ENCODE measurements at places on chromosomes 13 and 19.

DNA sequence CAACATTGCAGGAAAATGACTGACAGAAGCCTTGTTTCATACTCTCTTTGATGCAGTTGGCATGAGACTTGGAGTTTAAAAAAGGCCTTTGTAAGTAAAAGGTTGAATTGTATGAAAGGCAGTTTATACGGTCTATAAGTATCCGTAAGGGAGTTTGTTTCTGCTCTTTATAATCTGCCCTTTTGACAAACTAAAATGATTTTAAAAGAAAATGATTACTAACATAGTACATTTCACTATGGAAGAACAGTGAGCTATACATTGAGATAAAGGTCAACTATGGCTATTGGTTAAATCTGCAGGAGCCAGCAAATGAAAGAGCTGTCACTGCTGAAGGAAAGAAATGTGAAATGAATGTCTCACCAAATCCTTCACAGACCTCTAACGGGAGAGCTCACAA is 296.1 kb upstream of the SLITRK6 start:
- DNase-seq = no peak

DNA sequence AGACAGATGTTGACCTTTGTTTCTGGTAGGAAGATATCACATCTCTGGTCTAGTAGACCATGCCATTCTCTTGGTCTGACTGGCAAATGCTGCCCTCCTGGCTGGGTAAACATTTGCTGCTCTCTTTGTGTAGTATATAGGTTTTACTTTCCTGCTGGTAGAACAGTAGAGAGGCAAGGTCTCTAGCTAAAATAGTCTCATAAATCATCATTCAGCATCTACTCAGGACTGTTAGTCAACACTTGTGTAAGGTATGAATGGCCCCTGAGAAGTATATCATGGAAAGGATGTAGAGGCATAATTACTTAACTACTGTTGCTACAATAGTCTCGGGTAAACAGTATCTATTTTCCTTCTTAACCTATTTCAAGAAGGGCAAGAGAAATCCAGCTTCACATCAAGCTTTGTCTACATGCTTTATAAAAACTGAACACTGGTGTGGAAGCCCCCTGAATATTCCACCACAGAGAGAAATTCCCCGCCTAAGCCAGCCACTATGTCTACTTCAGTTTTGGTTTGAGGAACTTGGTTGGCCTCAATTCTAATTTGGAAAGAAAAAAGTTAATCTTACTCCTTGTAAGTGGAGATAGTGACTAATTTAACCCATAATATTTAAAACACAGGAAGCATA is 18.4 kb upstream of the MYCBP2 start:
- no peak for DNase-seq

- DNase-seq = no peak
Measured at GRCh38 chr13:62014299-62014698, 598.6 kb upstream of the PCDH20 start.

GRCh38 chr19:33434886-33435705 is 61.6 kb downstream of the CEBPG start:
- DNase-seq = no peak

- no peak for DNase-seq
Measured at GRCh38 chr19:39968789-39969188, 2.2 kb upstream of the PSMC4 start.

DNA sequence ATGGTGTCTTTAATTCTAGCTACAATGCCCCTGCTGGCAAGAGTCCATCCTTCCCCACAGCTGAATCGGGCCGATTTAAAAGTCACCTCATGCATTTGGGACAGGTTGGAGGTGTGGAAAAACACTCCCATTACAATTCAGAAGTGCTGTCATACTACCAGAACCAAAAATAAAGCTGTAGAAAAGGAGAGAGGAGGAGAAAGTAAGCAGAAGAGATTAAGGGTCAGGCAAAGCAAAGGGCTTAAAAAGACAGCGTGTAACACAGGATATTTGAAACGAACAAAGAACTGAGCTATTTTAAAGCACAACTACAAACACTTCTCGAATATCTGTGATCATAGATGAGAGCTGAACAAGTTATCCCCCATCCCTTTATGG is 90.4 kb downstream of the FGF14 start:
- no peak for DNase-seq

- DNase-seq = no peak
Measured at GRCh38 chr13:110278859-110279258, 28.1 kb downstream of the COL4A1 start.

DNA sequence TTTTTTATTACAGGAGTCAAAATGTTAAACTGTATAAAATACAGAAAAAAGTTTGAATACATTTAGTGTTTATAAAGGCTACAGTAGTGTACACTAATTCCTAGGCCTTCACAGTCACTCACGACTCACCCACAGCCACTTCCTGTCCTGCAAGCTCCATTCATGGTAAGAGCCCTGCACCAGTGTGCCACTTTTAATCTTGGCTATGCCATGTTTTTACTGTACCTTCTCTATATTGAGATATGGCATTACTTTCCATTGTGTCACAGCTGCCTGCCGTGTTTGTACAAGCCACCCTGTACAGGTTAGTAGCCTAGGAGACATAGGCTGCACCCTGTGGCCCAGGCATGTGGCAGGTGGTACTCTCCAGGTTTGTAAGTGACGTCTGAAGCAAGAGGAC is 32.1 kb downstream of the C1QTNF9 start:
- DNase-seq = no peak

GRCh38 chr19:47419030-47419783 is at the start of gene MEIS3:
TSS of gene MEIS3 (minus strand) at chr19:47419527. CDS start at chr19:47419081, 446 bp downstream.
- DNase-seq = no peak

DNA sequence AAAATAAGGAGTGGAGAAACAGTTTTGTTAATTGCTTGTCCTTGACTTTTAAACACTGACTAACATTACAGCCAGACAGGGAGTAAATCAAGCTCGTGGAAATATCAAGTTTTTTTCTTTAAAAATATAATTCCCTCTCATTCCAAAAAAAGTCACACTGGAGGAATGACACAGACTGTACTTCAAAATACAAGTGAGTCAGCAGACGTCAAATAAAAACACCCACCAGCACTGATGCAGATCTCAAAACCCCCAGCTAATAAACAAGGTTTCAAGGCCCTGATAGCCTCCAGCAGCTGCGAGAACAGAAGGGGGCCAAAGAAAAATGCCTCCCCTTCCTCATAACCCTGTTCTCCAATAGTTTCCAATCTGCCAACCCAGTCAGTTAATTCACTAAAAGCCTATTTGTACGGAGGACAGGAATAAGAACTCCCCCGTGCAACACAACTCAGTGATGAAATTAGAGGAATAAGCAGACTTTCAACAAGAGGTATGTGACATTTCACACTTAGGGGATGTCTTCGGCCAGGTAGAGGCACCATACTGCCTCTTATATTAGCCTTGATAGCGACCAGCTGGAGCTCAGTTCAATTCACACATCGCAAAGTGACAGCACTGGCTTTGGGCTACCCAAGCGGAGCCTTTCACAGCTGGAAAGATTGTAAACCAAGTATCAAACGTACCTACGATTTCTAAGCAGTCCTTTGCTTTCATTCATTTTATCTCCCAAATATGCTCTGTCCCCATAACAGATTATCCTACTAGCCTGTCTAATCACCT is 561.0 kb upstream of the KLF12 start:
- no peak for DNase-seq

DNA sequence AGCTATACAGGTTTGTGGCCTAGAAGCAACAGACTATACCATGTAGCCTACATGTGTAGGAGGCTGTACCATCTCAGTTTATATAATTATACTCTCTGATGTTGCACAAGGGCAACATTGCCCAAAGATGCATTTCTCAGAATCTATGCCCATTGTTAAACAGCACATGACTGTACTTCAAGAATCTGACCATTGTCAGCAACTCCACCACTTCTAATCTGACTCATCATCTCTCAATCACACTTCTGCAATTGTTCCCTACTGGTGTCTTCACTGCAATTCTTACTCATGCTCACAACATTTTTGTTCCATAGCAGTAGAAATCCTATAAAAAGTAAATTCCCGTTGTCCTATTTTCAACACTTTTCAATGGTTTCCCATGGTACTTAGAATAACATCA is 63.9 kb upstream of the ATXN8OS start:
- DNase-seq = no peak

DNA sequence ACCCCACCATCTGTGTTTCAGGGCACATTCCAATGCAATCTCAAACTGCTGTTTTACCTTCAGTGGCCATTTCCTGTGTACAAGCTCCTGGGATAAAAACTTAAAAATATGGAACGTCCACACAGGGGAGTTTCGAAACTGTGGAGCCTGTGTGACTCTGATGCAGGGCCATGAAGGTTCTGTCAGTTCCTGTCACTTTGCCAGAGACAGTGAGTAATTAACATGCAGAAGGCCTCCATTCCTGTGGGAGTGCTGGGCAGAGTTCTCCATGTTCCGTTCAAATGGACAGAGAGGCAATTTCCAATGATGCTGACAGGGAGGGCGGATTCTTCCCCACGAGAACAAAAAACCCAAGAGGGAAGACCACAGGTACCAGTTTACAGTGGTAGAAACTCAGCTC is 24.4 kb downstream of the WDR88 start:
- DNase-seq = no peak

DNA sequence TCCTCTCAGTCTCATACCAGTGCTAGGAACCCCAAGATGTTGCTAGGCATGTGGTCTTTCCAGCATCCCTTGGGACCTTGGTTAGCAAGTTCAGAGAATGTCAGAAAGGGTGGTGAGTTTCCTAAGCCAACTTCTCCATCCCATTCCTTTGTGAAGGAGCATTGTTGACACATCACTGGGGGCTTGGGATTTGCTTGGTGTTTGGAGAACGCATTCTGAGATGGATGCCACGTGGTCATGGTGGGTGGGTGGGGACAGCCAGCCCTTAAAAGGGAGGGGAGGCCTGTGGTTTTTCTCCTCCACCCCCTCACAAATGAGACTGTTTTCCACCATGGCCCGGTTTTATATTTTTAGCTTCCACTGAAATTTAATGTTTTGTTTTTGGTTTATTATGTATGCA is 83.3 kb upstream of the ZNF536 start:
- no peak for DNase-seq

DNA sequence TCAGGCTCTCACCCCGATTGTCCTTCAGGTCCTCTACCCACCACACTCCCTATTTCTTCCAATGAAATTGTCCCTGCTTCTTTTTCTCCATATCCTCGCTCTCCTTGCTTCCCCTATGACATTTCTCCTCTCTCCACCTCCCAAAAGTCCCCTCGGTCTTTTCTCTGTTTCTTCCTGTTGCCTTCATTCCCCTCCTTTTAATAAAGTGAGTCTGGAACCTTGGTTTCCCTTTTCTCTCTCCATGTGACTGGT is 676 bp upstream of the ZNF574 start:
- no peak for DNase-seq

DNA sequence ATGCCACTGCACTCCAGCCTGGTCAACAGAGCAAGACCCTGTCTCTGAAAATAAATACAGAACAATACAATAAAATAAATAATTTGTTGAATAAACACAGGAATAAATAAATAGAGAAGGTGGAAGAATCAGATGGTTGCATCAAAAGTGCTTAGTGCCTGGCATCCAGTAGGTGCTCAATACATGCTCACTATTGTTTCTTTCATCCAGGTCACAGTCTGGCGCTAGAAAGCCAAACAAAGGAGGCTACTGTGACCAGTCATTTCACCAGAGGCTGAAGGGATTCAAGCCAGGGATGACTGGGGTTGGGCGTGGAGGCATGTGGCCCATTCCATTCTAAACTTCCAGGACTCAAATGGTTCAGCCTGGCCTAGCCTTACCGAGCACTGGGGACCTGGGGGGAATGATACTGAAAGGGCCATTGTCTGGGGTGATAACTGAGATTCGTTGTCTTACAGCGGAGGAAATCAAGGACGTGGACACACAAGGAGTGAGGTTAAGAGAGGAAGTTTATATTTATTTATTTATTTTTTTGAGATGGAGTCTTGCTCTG is 3.6 kb upstream of the NDUFB7 start:
- no peak for DNase-seq

GRCh38 chr19:38015761-38016160 is 108.8 kb downstream of the SIPA1L3 start:
- DNase-seq = no peak

DNA sequence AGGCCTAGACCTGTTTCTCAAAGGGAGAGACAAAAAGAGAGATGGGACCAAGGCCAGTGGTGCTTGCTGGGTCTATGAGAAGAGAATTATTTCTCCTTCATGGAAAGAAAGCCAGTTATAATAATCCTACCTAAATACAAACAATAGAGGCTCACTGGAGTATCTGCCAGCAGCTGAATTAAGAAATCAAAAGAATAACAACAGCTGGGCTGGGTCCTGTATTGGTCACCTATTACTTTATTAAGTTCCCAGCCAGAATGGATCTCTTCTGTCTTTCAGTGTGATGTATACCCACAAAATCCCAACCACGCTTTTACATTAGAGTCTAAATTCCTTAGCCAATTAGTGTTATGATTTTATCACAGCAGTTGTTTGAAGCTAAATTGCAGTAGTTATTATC is 297.8 kb upstream of the DACH1 start:
- DNase-seq = no peak

DNA sequence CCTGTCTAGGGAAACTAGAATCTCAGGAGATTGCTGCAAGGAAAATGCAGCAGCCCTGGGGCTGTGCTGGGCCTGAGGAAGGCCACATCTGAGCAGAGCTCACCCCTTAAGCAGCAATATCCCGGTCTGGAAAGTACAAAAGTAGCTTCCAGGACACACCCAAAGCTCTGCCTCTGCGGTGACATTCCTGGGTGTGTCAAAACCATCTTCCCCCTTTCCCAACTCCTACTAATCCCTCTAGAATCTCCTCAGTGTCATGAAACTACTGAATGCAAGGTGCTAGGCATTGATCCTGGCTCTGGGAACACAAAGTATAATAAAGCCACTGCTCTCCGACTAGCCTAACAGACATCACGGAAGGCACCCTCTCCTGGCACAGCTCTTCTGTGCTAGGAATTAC is 5.0 kb downstream of the PBX4 start:
- DNase-seq = no peak

Data from activated naive CD8-positive, alpha-beta T cell treated with anti-CD3 and anti-CD28 coated beads, Interleukin-2, amount 50 U/mL, for 16 hours (primary cell).